Osteocyte (in vitro differentiated cells): ENCODE measurements at places on chromosomes 16 and 17.
A peak's percentile ranks its signal among the peaks of the same experiment; 100 is the strongest.

DNA sequence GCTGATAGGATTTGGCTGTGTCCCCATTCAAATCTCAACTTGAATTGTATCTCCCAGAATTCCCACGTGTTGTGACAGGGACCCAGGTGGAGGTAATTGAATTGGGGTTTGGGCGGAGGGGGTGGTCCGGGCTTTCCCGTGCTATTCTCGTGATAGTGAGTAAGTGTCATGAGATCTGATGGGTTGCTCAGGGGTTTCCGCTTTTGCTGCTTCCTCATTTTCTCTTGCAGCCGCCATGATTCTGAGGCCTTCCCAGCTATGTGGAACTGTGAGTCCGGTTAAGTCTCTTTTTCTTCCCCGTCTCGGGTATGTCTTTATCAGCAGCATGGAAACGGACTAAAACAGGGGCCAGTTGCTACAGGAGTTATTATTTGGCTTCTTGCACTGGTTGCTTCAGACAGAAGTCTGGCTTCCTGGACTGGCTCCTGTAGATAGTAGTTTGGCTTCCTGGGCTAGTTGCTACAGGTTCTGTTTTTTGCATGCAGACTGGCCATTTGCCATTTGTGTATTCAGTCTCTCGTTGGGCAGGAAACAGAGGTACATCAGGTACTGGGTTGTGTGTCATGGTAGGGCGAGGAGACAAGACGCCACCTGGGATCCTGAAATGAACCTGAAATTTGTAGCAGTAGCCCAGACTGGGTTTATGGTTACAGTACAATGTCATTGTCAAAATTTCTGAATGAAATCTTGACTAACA is 32.6 kb downstream of the CNTNAP4 start:
- no peaks in the 10 kb centered on the region for H3K27me3 ChIP-seq
- H3K4me3 ChIP-seq = no peak overlapping the region
- H3K27ac ChIP-seq = no peak overlapping the region
- no peak for DNase-seq
- no peaks in the 10 kb centered on the region for H3K36me3 ChIP-seq

DNA sequence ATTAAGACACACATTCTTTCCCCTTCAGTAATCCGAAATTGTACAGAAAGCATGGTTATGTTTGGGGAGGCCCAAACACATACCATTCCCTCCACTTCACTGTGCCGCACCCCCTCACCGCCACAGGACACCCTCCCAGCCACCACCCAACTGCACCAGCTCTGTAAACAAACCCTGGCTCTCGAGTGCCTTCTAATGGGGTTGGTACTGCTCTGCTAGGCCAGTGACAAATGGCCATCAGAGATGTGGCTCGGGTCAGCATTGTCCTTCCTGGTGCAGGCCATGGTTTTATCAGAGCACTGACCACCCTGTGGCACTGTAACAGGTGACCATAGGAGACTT is 24.0 kb upstream of the SREBF1 start:
- DNase-seq = no peak
- H3K27ac ChIP-seq = peak overlapping the region; percentile 50
- peaks cover 13% of the 10 kb centered on the region for H3K4me1 ChIP-seq
- H3K36me3 ChIP-seq = peaks cover 12% of the 10 kb centered on the region

- H3K36me3 ChIP-seq = no peaks in the 10 kb centered on the region
- H3K27ac ChIP-seq = no peak overlapping the region
- peaks cover 2% of the 10 kb centered on the region for H3K27me3 ChIP-seq
- peaks cover 24% of the 10 kb centered on the region for H3K4me1 ChIP-seq
- H3K4me3 ChIP-seq = no peak overlapping the region
- no peak for DNase-seq
Measured at GRCh38 chr16:4918781-4919251, 18.1 kb downstream of the PPL start.

- H3K36me3 ChIP-seq = no peaks in the 10 kb centered on the region
- DNase-seq = no peak
- H3K27me3 ChIP-seq = no peaks in the 10 kb centered on the region
- H3K4me3 ChIP-seq = no peak overlapping the region
- peaks cover 44% of the 10 kb centered on the region for H3K4me1 ChIP-seq
Measured at GRCh38 chr17:27446569-27447301, 9.5 kb upstream of the KSR1 start.

DNA sequence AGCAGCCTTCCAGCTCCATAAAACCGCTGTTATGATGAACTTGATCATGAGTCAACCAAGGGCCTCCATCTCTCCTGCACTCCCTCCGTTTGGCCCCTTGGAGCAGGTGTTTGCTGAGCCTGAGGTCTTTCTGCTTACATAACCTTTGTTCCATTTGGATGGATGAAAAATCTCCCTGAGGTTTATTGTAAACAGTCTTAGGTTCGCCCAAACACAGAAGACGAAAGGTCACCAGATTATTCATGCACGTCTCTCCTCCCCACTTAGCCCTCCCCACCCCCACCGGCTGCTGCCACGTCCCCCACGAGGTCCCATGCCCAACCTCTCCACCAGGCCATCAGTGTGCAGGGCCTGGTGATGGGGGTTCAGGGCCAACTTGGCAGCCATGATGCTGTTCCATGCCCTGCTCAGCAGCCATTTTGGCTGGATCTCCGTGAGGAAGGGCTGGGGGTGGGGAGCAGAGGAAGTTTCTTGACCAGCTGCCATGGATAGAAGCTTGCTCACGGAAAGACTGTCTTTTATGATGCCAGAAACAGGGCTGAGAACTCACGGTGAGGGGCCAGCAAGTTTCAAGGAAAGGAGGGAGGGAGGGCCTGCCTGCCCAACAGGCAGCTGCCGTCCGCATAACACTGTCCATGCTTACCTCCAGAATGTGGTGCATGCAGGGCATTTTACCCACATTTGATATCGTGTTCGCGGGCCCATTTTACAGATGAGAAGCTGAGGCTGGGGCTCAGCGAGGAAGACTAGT is 47.8 kb upstream of the FOXF1 start:
- H3K36me3 ChIP-seq = no peaks in the 10 kb centered on the region
- no peaks in the 10 kb centered on the region for H3K4me1 ChIP-seq
- no peak overlapping the region for H3K4me3 ChIP-seq
- H3K27ac ChIP-seq = no peak overlapping the region
- DNase-seq = no peak
- peaks cover 24% of the 10 kb centered on the region for H3K27me3 ChIP-seq

- H3K27ac ChIP-seq = no peak overlapping the region
- no peak for DNase-seq
- no peak overlapping the region for H3K4me3 ChIP-seq
- H3K36me3 ChIP-seq = peaks cover 10% of the 10 kb centered on the region
- H3K27me3 ChIP-seq = no peaks in the 10 kb centered on the region
Measured at GRCh38 chr17:69058165-69058564, 2.6 kb downstream of the ABCA9 start.

DNA sequence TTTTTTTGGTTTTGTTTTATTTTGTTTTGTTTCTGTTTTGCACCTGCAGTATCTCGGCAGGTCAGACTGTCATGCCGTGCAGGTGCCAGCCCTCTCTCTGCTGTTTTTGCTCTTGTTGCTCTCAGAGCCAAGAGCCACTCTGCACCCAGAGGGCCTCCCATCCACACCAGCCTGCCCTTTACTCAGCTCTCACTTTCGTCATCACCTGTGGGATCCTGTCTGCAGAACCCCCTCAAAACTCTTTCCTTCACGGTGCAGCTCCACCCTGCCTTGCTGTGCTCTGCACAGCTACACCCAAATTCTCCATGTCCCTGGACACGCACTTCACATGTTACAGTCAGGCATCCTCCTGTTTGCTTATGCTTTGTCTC is 2.6 kb downstream of the AOC3 start:
- no peaks in the 10 kb centered on the region for H3K27me3 ChIP-seq
- no peak overlapping the region for H3K27ac ChIP-seq
- no peak overlapping the region for H3K4me3 ChIP-seq
- H3K4me1 ChIP-seq = no peaks in the 10 kb centered on the region
- no peaks in the 10 kb centered on the region for H3K36me3 ChIP-seq

DNA sequence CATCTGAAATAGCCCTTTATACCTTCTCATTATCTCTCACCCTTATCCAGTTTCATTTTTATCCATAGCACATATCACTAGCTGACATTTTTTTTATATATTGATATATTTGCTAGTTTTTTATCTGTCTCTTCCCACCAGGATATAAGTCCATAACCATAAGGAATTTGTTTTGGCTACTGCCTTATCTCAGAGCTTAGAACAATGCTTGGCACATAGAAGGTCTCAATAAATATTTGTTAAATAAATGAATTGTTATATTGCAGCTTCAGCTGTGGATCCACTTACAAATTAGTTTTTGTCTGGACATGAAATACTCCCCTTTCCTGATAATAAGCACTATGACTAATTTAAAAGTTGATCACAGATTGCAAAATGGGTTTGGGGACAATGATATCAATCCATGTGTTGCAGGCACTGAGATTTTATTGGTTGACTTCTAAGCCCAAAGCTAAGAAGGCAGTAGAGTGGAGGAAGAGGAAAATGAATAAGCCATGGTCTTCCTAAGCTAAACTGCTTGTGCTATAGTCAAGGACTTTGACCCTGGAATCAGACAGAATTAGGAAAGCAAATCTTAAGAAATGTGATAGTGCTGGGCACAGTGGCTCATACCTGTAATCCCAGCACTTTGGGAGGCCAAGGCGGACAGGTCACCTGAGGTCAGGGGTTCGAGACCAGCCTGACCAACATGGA is 31.9 kb upstream of the YPEL2 start:
- no peak overlapping the region for H3K4me3 ChIP-seq

DNA sequence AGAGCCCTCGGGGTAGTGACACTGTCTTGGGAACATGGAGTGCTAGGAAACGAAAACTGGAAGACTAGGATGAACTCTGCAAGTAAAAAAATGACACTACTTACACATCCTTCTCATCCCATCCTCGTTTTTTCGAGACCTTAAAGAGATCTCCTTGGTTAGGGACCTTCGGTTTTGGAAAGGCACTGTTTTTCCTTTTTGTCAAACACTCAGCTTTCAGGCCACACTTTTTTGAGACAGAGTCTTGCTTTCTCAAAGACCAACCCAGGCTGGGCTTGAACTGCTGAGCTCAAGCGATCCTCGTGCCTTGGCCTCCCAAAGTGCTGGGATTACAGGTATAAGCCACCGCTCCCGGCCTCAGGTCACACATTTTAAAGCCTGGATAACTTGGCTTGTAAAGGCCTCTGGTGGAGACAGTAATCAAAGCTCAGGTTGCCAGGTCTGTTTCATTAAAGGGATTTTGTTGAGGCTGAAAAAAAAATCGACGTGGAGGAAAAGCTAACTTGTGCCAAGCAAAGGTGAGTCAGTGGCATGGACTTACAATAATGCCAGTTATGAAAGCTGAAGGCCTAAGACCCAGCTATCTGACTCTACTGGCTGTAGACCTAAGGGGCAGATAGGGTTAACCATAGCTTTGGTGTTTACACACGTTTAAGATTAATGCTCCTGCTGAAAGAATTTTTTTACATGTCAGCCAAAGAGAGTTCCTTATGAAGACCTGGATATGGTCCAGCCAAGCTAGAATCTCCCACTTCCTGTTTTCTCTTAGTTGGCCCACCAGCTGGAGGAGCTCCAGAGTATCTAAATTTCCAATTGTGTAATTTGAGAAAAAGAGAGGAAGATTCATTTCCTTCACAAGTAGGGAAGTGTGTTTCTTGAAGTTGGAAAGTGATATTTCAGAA is 823 bp downstream of the NBR1 start:
- H3K4me3 ChIP-seq = no peak overlapping the region
- DNase-seq = peak; percentile 73
- peaks cover 35% of the 10 kb centered on the region for H3K4me1 ChIP-seq
- no peaks in the 10 kb centered on the region for H3K27me3 ChIP-seq
- H3K36me3 ChIP-seq = peaks cover 17% of the 10 kb centered on the region

- no peaks in the 10 kb centered on the region for H3K36me3 ChIP-seq
- peaks cover 41% of the 10 kb centered on the region for H3K27me3 ChIP-seq
- no peak for DNase-seq
- peaks cover 7% of the 10 kb centered on the region for H3K4me1 ChIP-seq
- H3K4me3 ChIP-seq = no peak overlapping the region
Measured at GRCh38 chr17:32956240-32956970, 28.5 kb downstream of the TMEM98 start.

- H3K4me1 ChIP-seq = peaks cover 6% of the 10 kb centered on the region
- no peak overlapping the region for H3K4me3 ChIP-seq
- H3K36me3 ChIP-seq = no peaks in the 10 kb centered on the region
- DNase-seq = no peak
Measured at GRCh38 chr17:33756021-33756420, 462.9 kb upstream of the ASIC2 start.

GRCh38 chr16:83959656-83960434 is 6.8 kb downstream of the OSGIN1 start:
- H3K4me3 ChIP-seq = no peak overlapping the region
- H3K36me3 ChIP-seq = no peaks in the 10 kb centered on the region
- H3K27ac ChIP-seq = no peak overlapping the region
- DNase-seq = no peak
- peaks cover under 1% of the 10 kb centered on the region for H3K4me1 ChIP-seq

DNA sequence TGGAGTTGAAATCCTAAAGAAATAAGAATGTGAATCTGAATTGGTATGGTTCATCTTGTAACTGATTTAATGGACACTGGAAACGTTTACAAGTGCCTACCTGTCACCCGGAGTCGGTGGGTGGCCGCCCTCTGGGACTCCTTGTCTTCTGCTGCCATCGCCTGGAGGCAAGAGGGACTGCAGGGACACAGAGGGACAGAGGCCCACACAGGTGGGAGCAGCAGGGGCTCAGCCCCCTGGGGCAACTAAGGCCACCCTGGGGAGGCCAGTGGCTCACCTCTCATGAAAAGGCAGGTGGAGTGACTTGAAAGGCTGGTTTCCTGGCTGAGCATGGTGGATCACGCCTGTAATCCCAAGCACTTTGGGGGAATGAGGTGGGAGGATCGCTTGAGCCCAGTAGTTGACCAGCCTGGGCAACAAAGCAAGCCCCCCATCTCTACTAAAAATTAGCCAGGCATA is 23.2 kb downstream of the TMEM92 start:
- H3K36me3 ChIP-seq = no peaks in the 10 kb centered on the region
- peak; percentile 93 for DNase-seq
- H3K4me1 ChIP-seq = peaks cover 39% of the 10 kb centered on the region
- peak overlapping the region; percentile 66 for H3K27ac ChIP-seq
- H3K27me3 ChIP-seq = no peaks in the 10 kb centered on the region

DNA sequence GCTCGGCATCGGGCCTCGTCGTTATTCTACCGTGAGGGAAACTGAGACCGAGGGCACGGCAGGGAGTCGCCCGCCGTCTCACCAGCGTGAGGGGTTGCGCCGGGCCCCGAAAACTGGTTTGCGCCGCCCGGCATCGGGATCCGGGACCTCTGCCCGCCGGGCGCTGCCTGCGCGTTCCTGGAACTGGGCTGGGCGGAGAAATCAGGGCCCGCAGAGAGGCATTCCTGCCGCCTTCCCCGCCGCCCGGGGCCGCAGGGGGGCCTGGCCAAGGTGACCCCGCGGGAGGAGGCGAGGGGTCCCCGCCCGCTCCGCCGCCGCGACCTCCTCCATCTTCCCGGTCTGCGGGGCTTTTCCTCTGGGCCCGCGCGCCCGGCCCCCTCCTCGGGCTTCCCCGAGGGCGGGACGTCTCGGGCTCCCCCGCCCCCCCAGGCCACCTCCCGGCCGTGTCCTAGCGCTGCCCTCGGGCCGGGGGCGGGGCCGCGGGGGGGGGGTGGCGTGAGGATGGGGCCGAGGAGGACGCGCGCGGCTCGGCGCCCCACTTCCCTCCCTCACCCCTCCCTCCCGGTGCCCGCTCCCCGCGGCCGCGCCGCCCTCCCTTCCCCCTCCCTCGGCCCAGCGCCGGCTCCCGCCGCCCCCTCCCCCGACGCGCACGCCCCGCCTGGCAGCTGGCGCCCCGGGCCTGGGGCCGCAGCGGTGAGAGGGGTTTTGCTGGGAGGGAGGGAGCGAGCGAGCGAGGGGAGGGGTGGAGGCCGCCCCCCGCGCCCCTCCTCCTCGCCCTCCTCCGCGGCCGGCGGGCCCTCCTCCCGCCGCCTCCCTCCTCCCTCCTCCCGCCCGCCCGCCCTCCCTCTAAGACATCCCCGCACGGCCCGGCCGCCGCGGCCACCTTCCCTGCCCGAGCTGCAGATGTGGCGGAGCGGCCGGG is at the start of gene GLIS2:
GLIS2 (plus strand) TSS at position 882 of the 922 bp plus-strand sequence. CDS start 16,214 bp downstream, outside the sequence.
- H3K36me3 ChIP-seq = no peaks in the 10 kb centered on the region
- peak within 1 kb of the TSS; percentile 96 for H3K27ac ChIP-seq
- H3K4me3 ChIP-seq = peak within 1 kb of the TSS; percentile 84
- DNase-seq = peak; percentile 93
